OCI-M1 (cell line): ENCODE measurements at places on chromosomes 16 and 17.

DNA sequence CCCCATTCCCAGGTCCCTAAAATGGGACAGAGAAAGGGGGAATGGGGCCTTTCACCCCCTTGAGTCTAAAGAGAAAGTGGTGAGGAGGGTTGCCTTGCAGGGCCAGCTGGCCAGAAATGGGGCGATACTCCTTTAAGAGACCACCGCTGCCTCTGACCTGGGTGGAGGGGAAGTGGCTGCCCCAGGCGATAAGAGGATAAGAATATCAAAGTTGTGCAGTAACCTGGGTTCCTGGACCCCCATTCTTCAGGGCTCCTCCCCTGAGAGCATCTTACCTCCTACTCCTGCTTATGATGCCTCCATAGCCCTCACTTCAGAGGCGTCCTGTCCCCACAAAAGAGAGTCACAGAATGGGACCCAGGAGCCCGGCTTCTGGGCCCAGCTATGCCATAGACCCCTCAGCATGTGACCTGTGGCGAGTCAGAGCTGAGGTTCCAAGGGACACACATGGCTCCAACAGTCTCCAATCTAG lies 5.2 kb upstream of the TSPOAP1 start:
- DNase-seq: peak; percentile 80

GRCh38 chr17:68542698-68543463 lies 30.7 kb downstream of the PRKAR1A start:
- DNase-seq: no peak

DNA sequence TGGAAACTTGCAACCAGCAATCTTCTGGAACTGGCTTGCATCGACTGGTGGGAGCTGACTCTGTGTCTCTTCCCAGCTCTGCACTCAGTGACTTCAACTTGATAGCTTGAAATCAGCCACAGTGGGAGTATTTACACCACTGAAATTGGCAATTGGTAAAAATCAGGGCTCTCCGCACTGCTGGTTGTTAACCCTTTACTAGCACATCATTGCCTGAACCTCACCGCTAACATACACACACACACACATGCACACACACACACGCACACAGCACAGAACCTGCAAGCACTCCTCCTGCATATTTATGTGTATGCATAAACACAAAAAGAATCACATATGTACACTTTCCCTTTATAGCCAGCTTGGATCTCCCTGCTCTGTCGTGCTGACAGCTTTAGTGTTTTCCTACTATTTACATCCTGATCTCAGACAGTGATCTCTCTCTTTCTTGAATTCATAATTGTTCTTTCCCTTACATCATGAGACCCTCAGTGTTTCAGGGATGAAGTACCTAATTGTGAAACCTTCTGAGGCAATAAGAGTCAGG lies 7.9 kb upstream of the TMIGD1 start:
- no peak for DNase-seq

GRCh38 chr16:20336955-20337354 lies 9.6 kb upstream of the GP2 start:
- no peak for DNase-seq

GRCh38 chr17:1060991-1061390 lies 64.1 kb downstream of the TIMM22 start:
- peak; percentile 4 for DNase-seq

- no peak for DNase-seq
These were observed 3.6 kb upstream of the STAC2 start for GRCh38 chr17:39229274-39229913.

DNA sequence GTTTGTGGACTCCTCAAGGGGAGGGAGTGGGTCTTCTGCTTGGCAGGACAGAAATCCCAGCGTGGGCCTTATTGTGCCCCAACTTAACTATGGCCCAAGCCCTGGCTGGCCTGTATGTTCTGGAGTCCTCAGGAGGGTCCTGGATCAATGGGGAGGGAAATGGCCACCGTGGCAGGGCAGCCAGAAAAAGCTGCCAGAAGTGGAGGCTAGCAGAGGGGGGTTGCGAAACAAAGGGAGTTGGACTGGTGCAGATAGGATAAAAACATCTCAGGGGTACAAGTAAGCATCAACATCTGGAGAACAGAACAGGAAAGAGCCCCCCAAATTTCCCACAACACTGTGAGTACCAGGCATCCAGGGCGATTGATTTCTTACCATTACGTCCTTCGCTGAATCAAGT lies 3.7 kb upstream of the CACNG1 start:
- no peak for DNase-seq

- DNase-seq: peak; percentile 49
These were observed 498 bp downstream of the PKMYT1 start for GRCh38 chr16:2979669-2980226.

DNA sequence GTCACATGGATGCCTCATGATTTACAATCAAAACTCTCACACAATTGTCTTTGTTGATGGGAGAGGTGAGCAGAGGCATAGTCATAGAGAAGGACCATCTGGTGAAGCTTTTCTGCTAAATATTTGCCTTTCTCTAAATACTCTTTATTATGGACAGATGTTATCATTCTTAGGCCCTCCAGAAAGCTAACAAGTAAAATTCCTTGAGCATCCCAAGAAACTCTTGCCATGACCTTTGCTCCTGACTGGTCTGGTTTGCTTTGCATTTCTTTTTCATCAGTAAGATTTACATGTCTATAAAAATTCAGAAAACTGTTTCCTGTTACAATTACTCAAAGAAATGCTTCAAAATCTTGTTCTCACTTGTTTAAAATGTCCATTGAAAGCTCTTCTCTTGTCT lies 1336.6 kb upstream of the CDH8 start:
- DNase-seq: no peak

DNA sequence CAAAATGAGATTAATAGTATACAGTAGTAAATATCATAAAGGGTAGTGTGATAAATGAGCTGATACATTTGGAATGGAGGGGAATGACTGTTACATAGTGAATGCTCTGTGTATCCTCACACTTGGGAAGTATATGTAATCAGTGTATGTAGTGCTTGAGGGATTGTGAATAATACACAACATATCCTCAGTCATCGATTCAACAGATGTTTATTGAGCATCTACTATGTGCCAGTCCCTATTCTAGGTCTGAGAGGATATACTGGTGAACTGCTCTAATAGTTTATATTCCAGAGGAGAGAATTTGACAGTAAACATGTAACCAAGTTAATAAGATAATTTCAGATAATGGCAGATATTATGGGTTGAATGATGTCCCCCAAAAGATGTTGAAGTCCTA lies 3.4 kb upstream of the BECN1 start:
- no peak for DNase-seq

GRCh38 chr16:56094231-56094630 lies 97.1 kb upstream of the GNAO1 start:
- no peak for DNase-seq

DNA sequence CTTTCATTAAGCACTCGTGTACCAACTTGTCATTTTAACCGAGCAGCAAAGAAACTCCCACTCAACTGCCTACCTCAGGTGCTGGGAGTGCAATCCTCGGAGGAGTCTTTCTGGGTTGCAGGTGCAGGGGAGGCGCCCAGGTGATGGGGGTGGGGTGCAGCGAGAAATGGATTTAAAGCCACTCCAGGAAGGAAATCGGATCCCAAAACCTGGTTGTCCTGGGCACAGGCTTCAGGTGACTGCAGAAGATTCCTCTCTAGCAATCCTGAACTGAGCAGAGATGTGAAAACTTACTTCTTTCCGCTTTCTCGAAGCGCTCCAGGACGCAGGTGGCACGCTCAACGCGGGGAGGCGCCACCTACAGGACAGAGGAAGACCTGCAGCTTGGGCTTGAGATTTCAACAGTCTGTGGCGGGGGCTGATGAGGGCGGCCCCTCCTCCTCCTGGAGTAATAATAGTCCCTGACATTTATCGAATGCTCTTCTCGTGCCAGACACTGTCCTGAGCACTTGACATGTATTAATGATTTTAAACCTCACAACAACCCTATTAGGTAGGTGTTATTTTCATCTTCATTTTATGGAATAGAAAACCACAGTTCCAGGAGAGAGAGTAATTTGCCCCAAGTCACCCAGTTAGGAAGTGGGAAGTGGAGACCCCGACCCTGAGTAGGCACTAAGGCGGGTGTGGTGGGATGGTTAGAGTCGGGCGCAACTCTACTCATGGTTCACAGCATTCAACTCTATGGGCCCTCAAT lies 27.2 kb upstream of the SKAP1 start:
- DNase-seq: peak; percentile 87

DNA sequence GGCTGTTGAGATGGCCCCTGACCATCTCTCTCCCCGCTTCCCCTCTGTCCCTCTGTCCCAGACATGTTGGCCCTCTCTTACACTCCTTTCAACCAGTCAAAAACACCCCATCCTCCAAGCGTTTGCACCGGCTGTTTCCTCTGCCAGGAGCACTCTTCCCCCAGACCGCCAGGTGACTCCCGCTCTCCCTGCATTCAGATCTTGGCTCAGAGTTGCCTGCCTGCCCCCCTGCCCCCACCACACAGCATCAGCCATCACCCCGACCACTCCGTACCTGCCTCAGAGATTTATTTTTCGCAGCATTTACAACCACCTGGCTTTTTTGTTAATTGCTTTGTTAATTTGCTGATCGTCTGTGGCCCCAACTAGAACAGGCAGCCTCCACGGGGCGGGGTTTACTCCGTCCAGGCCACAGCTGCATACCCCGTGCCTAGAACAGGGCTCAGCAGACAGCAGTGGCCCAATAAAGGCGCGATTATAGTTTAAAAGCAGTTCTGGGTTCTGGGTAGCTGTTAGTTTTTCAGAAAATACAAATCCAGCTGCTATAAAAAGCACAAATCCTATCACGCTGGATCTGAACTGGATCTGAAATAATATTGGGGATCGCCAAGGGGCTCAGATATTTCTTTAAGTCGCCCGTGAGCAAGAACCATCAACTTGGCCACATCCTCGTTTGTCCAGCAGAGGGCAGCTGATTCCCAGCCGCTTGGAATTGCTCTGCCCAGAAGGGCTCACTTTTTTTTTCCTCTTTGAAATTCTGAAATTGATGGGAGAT lies 173.6 kb downstream of the IRF8 start:
- peak; percentile 78 for DNase-seq

DNA sequence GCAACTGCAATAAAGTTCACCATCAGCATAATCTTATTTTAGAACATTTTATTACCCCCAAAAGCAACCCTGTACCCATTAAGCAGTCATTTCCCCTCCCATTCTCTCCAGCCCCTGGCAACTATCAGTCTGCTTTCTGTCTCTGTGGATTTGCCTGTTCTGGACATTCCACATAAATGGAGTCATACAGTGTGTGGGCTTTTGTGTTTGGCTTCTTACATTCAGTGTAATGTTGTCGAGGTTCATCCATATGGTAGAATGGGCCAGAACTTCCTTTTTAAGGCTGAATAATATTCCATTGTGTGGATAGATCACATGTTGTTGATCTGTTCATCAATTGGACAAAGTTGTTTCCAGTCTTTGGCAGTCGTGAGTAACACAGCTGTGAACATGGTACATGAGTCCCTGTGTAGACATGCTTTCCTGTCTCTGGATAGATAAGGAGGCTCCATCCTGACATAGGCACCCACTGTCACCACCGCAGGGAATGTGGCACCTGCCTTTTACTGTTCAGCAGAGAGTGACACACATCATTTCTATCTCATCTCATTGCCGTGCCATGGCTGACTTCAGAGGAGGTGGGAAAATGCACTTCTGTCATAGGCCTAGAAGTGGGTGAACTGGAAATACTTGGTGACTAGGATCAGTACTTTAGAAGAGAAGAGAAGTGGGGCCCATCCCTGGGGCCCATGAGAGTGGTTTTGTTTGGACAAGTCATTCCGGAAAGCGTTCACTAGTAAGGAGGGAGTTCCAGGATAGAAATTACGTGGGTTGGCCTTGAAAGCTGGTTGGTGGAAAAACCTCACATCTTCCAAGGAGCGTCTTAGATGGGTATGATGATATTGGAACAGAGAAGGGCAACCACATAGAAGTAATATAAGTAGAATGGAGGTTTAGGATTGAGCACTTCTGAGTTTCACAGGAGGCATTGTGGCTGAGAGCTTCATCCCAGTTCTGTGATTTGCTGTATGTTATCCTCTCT lies 25.8 kb downstream of the EPN2 start:
- DNase-seq: no peak

DNA sequence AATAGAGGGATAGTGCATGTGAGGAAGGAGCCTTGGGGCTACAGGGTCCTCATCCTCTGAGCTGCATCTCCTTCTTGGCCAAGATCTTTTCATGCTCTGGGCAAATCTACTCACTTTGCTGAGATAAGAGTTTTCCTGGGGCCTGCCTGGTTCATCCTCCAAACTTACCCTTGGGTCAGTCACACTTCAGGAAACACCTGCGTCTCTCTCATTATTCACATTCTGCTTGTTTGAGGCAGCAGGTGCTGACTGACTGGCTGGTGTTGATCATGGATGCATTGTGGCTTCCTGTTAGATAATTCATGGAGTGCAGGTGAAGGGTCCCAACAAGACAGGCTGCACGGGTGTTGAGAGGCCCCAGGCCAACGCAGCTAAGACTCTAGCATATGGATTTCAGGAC lies 162.6 kb downstream of the SALL1 start:
- no peak for DNase-seq

- DNase-seq: no peak
These were observed 13.2 kb downstream of the GALK1 start for GRCh38 chr17:75751676-75752404.

DNA sequence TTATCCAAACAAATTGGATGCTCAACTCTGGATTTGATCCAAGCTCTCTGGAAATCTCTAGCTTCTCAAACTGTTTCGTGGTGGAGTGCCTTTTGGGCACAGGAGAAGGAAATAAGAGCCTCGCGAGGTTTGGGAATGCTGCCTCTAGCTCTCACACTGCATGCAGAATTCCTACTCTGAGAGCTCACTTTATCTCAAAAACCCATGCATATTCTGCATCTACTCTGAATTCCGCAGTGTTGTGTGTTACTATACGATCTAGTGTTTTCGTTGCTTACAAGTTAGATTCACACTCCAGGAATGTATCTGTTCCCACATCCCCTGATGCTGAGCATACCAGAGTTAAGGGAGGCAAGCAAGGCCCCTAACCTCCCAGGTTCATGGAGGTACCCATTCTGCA lies 462.7 kb downstream of the WWOX start:
- DNase-seq: no peak

DNA sequence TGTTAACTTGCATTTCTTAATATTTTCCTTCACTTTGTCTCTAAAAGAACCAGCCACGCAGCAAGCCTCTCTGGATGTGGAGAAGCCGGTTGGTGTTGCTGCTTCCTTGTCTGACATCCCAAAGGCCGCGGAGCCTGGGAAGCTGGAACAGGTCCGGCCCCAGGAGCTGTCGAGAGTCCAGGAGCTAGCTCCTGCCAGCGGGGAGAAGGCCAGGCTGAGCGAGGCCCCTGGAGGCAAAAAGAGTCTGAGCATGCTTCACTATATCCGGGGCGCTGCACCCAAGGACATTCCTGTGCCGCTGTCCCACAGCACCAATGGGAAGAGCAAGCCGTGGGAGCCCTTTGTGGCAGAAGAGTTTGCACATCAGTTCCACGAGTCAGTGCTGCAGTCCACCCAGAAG lies 22.8 kb downstream of the GINS2 start:
- DNase-seq: no peak

- no peak for DNase-seq
These were observed 30.3 kb downstream of the CACNA1H start for GRCh38 chr16:1182950-1183907.
